ENCODE measurements at places on chromosomes 7 and 10. TPM values are rescaled to one million over a fixed set of nuclear protein-coding genes. Genes with fewer than 3 reads are reported as not detected.

The C10orf62 gene
- not detected for total RNA-seq

The CALML5 gene
- not detected for total RNA-seq

The SPACDR gene
- total RNA-seq, result not detected

The NANOS1 gene
- 1.2 TPM for total RNA-seq

The PRPS1L1 gene
- total RNA-seq, result not detected

The ARID5B gene
- total RNA-seq, result 8.6 TPM

The CASD1 gene
- total RNA-seq, result 22.3 TPM

The CHRM2 gene
- under 0.01 TPM for total RNA-seq

The HSPA12A gene
- 0.18 TPM for total RNA-seq

The WIPF3 gene
- not detected for total RNA-seq

The ZNF282 gene
- total RNA-seq, result 13.4 TPM

The SLC25A28 gene
- 29.9 TPM for total RNA-seq

The C1QL3 gene
- not detected for total RNA-seq

The AOAH gene
- total RNA-seq, result 3.2 TPM

The METTL2B gene
- 55.4 TPM for total RNA-seq

The SHH gene
- not detected for total RNA-seq

The NKX2-3 gene
- not detected for total RNA-seq

The RAB19 gene
- total RNA-seq, result not detected

The PALD1 gene
- 34.8 TPM for total RNA-seq

The DPCD gene
- total RNA-seq, result 419 TPM

The GPR85 gene
- total RNA-seq, result not detected

The SCART1 gene
- 0.18 TPM for total RNA-seq

The NUTM2A gene
- total RNA-seq, result not detected

The DNTT gene
- not detected for total RNA-seq

Data from G401 (cell line).